ENCODE measurements at places on chromosomes 4 and X. TPM values are rescaled to one million over a fixed set of nuclear protein-coding genes. Genes with fewer than 3 reads are reported as not detected.

USP27X gene
- 2.1 TPM for total RNA-seq

CLGN gene
- 7.6 TPM for total RNA-seq

ADAM29 gene
- total RNA-seq: not detected

AREG gene
- total RNA-seq: 7.7 TPM

EREG gene
- total RNA-seq: 4.0 TPM

NXF2B gene
- not detected for total RNA-seq

GATA1 gene
- total RNA-seq: not detected

AKAP4 gene
- total RNA-seq: not detected

VCX gene
- total RNA-seq: not detected

SATL1 gene
- total RNA-seq: 0.06 TPM

PTPN13 gene
- 10.5 TPM for total RNA-seq

CFAP47 gene
- not detected for total RNA-seq

SSX2 gene
- total RNA-seq: not detected

DDIT4L gene
- 6.9 TPM for total RNA-seq

TLR10 gene
- total RNA-seq: not detected

APELA gene
- not detected for total RNA-seq

PAGE2B gene
- not detected for total RNA-seq

GPR119 gene
- total RNA-seq: not detected

MANBA gene
- total RNA-seq: 20.2 TPM

L1CAM gene
- total RNA-seq: 1.6 TPM

MAGEC2 gene
- total RNA-seq: not detected

ANXA10 gene
- total RNA-seq: 0.82 TPM

XG gene
- not detected for total RNA-seq

ATG4A gene
- 42.5 TPM for total RNA-seq

MAGEE2 gene
- total RNA-seq: not detected

BBS12 gene
- 2.5 TPM for total RNA-seq

HERC6 gene
- 13.1 TPM for total RNA-seq

VCX3B gene
- total RNA-seq: not detected

INTU gene
- total RNA-seq: 8.1 TPM

SULT1E1 gene
- not detected for total RNA-seq

EDA2R gene
- total RNA-seq: 7.6 TPM

VCX2 gene
- total RNA-seq: not detected

RS1 gene
- total RNA-seq: not detected

BEND2 gene
- total RNA-seq: not detected

TLR2 gene
- total RNA-seq: 8.8 TPM

All from glomerular endothelial cell (primary cell).